Activated T-cell treated with anti-CD3 and anti-CD28 coated beads, Interleukin-2, amount 50 U/mL, for 1 hour (primary cell): ENCODE measurements at places on chromosomes 7 and 10.

GRCh38 chr7:135192914-135193536, 18.3 kb downstream of the WDR91 start:
- no peak for DNase-seq

- no peak for DNase-seq
Measured at GRCh38 chr7:66265566-66265965, 60.4 kb downstream of the TPST1 start.

DNA sequence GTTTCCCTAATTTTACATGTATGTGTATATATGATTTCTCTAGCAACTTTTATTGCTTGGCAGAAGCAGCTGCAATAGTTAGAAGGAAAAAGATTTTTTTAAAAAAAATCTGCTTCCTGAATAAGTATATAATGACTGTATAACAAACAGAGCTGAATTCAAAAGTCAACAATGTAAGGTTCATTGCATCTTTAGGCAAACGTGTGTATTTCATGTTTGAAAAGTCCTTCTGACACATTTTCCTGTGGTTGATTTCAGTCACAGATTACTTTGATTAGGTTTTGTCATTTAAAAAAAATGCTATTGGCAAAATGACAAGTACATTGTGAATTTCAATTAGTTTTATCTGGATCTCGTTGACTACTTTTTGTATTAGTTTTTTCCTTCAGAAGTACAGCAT, 231.0 kb downstream of the CSTF2T start:
- no peak for DNase-seq

DNA sequence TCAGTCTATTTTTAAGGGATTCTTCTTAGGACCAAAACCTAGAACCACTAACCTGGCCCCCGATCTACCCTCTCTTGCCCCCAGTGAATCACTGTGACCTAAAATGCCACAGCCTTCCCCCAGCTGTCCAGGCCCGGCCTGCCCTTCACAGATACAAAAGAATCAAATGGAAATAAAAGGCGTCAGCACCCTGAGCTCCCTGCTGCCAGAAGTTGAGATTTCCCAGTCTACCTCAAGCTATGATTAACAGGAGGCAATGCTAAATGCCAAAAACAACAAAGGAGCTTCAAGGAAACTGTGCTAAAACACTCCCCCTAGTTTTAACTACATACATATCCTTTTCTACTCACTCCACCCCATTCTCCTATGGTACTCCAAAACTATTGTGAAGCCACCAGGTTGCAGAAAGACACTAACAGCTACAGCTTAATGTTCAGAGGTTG, 67.8 kb downstream of the GSAP start:
- DNase-seq: no peak

GRCh38 chr7:42494199-42494710, 257.2 kb upstream of the GLI3 start:
- DNase-seq: no peak

- no peak for DNase-seq
Measured at GRCh38 chr10:127044186-127044585, 139.0 kb downstream of the DOCK1 start.

GRCh38 chr7:149879271-149879743, 5.5 kb downstream of the ATP6V0E2 start:
- DNase-seq: no peak

DNA sequence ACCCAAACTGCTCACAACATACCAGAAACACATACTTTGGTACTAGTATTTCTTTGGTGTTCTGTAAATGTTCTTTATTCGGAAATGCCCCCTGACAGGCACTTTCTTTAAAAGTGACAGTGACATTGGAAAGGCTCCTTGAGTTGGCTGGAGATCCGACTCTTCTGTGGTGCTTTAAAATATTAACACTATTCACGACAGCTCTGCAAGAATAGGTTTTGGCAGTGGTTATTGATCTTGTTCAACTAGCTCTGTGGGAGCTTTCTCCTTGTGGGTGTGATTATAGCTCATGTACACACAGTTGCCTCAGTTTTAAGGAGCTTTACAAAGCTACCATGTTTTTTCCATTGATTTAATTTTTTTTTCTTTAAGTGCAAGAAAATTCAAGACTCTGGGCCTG, 30.3 kb upstream of the SLC39A12 start:
- no peak for DNase-seq

DNA sequence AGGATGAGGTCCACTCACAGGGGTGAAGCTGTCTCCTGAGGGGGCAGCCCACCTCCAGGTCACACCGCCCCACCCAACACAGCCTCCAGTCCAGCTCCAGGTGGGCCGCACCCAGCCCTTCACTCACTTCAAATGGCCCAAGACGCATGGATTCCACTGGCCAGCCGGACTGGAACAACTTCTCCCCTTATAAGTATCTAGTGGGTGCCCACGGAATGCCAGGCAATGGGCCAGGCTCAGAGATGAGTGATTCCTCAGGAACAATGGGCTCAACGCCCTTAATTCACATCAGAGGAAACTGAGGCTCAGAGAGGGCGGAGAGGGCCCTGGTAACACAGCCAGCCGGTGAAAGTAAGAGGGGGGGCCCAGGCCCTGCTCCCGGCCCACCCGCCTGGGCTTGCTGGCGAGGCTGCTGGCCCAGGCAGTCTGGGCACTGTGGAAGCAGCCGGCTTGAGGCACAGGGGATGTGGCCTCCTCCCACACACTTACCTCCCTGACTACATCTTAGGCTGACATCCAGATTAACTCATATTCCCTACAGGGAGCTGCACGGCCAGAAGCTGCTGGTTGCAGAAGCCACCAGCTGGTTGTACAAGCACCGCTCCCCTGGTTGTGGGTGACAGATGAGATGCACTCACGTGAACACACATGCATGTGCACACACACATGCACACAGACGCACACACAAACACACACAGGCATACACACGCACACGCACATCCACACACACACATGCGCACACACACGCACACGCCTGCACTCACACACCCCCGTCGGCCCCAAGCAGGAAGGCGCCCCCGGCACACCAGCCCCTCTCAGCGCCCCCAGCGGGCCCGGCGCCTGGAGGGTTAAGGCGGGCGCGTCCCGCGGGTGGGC, 1.0 kb upstream of the FAM20C start:
- DNase-seq: no peak

GRCh38 chr7:129958643-129959470, 6.1 kb upstream of the UBE2H start:
- DNase-seq: no peak

- no peak for DNase-seq
Measured at GRCh38 chr7:154960063-154960790, 42.7 kb downstream of the PAXIP1 start.

- no peak for DNase-seq
Measured at GRCh38 chr7:71385330-71385729, 253.4 kb downstream of the GALNT17 start.

GRCh38 chr7:108331971-108332370, 124.3 kb downstream of the NRCAM start:
- no peak for DNase-seq

GRCh38 chr7:77917500-77918262, 119.1 kb downstream of the PHTF2 start:
- DNase-seq: no peak

GRCh38 chr10:13046851-13047528, 45.5 kb upstream of the CCDC3 start:
- DNase-seq: no peak

DNA sequence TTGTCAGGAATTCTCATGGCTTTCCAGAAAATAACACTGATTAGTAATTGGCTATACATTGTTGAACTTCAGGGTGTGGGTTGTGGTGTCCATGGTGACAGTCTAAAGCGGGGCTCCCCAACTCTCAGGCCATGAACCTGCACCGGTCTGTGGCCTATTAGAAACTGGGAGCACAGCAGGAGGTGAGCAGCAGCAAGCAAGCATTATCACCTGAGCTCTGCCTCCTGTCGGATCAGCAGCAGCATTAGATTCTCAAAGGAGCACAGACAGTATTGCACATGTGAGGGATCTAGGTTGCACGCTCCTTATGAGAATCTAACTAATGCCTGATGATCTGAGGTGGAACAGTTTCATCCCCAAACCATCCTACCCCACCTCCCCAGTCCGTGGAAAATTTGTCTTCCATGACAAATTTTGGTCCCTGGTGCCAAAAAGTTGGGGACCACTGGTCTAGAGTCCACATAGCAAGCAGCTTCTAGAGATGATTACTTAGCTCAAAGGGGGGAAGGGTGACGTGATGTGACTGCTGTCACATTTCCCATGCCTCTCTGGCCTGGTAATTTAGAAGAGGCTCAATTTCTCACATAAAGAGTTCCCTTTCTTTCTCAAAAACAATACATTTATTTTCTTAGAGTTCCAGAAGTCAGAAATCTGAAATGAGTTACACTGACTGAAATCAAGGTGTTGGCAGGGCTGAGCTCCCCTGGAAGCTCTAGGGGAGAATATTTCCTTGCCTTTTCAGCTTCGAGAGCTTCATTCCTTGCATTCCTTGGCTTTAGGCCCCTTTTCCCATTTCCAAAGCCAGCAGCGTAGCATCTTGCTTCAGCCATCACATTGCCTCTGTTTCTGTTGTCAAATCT, 17.6 kb upstream of the FAM221A start:
- no peak for DNase-seq

GRCh38 chr7:145845345-145845744, 271.3 kb upstream of the CNTNAP2 start:
- DNase-seq: no peak

GRCh38 chr7:134464496-134464895, 5.6 kb upstream of the AKR1B1 start:
- DNase-seq: no peak

GRCh38 chr7:41786404-41786803, 83.5 kb upstream of the INHBA start:
- no peak for DNase-seq

DNA sequence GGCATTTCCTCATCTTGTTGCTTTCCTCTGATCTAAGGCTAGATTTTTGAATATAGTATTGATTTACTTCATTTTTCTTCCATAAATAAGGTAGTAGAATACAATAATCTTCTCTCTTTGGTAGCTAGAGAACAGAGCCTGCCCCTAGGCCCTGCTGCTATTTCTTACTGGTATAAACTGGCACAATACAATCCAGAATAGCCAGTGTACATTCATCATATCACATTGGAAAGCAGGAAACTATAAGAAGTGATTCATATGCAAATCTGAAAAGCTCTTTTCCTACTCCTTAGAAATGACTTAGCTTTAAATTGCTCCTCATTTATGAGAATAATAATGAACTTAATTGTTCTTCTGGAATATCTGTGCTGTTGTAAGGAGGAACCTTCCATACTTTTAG, 100.2 kb downstream of the KCND2 start:
- DNase-seq: no peak

GRCh38 chr7:4799508-4800268, 24.3 kb downstream of the AP5Z1 start:
- no peak for DNase-seq

- no peak for DNase-seq
Measured at GRCh38 chr10:105181626-105182025, 540.5 kb downstream of the SORCS3 start.

DNA sequence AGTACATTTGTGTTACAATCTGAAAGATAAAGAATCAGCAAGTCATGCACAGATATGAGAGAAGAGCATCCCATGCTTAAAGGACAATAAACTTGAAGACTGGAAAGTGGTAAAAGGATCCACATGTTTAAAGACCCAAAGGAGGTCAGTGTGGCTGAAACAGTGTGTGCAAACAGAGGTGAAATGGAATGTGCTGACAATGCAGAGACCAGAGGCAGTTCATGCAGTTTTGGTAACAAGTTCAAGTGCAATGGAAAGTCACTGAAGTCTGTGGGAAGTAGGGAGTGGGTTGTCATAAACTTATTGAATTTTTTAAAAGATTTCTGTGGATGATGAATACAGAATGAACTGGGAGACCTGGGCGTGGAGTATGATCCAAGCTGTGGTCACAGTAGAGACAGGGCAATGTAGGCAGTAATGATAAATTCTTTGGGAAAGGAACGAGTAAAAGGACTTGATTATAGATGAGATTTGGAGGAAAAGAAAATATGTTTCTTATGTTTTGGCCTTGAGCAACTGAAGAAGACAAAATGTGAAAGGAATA, 408.0 kb downstream of the HGF start:
- DNase-seq: no peak

DNA sequence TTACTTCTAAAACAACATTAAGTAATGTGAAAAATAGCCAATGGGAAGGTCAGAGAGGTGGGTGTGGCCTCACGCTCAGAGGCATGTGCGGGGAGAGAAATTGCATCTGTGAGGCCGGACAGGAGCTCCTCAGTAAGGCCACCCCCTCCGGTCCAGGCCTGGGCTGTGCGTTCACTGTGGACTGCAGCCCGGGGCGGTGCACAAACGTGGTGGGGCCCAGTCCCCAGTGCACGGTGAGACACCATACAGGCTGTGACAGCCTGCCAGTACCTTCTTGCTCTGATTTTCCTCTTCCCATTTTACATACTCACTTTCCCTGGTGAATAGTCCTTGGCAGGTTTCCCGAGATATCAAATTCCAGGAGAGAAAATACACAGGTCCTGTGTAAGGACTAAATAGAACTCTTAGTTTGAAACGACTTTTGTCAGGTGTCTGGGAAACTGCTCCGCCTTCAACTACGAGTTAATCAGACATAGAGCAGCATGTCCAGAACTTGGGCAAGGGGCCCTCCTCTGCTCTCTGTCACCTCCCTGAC, 174.1 kb upstream of the MKI67 start:
- no peak for DNase-seq
